Activated CD4-positive, alpha-beta T cell treated with anti-CD3 and anti-CD28 coated beads, Interleukin-2, amount 50 U/mL, for 16 hours (primary cell): ENCODE measurements at places on chromosomes 4 and X.
A peak's percentile ranks its signal among the peaks of the same experiment; 100 is the strongest.

- DNase-seq, result no peak
Observed at GRCh38 chr4:186839122-186840037, 115.7 kb upstream of the FAT1 start.

DNA sequence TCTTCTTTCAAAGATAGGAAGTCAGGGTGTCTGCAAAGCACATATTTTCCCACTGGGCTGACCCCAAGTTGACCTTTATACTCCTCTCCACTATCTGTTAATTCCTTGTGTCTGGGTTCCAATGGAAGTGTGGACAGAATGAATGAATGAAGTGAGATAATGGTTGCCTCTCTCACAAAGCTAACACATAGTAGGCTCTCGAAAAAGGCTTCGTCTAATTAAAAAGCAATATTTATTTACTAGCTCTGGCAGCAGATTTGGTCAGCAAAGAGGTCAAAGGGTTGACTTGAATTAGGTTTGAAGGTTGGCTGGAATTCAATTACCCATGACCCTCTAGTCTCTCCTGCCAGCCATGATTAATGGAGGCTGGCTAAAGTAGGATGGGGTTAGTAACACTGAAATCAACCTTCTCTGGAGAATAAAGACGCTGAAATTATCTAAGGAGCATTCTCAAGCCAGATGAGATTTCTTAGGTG lies 280.3 kb upstream of the KLF3 start:
- DNase-seq, result no peak

DNA sequence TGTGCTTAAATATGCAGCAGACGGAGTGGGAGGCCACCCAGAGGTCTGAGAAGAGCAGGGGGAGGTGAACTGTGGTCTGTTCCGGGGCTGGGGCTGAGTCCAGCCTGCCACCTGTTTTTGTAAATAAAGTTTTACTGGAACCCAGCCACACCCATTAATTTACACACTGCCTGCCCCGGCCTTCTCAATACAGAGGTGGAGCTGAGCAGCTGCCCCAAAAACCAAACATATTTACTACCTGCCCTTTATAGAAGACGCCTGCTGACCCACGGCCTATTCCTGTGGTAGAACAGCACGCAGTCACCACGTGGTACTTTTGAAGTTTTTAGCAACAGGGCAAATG lies 45.9 kb downstream of the FGFRL1 start:
- DNase-seq, result no peak

DNA sequence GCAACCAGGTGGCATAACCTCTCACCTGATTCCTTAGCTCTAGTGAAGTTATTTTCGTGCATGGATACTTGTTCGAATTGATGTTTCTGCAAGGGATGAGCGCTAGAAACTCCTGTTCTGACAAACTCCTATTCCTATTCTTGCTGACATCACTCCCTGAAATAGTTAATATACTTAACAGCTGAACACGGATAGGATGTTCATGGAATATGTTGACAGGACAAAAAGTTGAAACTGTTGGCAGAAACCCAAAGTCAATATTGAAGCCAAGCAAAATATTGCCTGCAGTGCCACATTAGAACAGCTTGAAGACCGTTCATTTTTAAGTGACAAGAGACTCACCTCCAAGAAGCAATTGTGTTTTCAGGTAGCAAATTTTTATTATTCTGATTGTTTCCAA lies at the start of gene KLKB1:
Gene KLKB1 (plus strand): TSS at position 287 of the 400 bp plus-strand sequence. CDS start 689 bp downstream, outside the sequence.
- DNase-seq, result no peak

DNA sequence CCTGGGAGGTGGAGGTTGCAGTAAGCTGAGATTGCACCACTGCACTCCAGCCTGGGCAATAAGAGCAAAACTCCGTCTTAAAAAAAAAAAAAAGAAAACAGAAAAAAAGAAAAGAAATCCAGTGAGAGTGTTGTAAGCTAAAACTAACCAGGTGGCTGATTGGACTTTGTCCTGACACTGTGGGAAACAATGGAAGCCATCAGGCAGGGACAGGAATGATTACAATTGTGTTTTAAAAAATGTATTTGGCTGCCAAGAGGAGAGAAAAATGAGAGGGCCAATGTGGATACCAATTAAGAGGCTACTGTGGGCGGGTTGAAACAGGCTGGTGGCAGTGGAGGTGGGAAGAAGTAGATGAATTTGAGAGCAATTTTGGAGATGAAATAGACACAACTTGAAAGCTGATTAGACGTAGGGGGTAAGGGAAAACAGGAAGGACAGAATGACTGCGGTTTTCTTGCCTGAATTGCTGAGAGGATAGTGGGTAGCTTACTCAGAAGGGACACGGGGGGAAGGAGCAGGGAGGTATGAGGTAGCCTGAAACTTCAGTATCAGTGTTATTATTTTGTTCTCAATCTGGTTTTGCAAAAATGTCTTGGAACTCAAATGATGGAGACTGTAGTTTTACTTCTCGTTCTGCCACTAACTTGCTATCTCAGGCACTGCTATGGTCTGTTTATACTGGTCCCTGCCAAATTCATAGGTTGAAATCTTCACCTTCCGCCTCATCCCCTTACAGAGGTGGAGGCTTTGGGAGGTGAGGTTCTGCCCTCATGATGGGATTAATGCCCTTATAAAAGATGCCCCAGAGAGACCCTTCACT lies 45.6 kb upstream of the CHRNA9 start:
- DNase-seq, result peak; percentile 76

GRCh38 chrX:151753313-151754046 lies 18.9 kb downstream of the CNGA2 start:
- peak; percentile 32 for DNase-seq

DNA sequence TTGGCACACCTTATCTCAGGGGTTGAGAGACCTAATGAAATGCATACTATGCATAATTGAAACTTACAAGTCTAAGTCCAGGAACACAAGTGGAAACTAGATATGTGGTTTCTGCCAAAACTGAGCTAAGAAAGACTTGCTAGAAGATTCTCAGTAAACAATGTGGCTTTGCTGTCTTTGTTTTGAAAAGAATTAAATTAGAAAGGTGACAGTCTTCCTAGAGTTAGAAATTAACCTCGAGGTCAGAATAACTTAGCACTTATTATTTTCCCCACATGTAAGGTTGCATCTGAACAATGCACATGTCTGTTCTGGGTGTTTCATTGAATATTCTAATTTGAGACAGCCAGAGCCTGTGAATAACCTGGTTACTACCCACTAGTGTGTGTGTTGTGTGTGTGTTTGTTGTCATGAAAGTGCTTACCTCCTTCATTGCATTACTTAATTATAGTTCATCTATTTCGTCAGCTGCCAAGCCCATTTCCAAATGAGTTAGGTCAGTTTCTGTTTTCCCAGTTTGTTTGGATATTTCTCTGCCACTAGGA lies 1.5 kb downstream of the EREG start:
- no peak for DNase-seq

- no peak for DNase-seq
Observed at GRCh38 chr4:108529984-108530905, 90.1 kb upstream of the RPL34 start.

DNA sequence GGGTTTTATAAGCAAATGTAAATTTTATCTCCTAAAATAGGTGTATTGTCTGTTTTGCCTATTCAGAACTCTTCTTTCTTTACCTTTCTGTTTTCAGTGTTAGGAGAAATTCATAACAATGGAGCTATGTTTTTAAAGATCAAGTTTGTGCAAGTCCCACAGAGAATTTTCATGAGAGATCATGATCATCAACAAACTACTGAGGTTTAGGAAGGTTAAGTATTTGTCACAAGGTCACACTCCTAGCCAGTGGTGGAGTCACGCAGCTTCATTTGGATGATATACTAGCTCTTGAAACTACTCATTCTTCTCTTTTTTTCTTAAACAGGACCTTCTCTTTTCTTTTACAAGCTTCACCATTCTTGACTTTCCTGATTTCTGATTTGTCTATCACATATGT lies 892.6 kb upstream of the FRG1 start:
- no peak for DNase-seq

GRCh38 chr4:955161-955921 lies 18.0 kb downstream of the DGKQ start:
- DNase-seq, result no peak

DNA sequence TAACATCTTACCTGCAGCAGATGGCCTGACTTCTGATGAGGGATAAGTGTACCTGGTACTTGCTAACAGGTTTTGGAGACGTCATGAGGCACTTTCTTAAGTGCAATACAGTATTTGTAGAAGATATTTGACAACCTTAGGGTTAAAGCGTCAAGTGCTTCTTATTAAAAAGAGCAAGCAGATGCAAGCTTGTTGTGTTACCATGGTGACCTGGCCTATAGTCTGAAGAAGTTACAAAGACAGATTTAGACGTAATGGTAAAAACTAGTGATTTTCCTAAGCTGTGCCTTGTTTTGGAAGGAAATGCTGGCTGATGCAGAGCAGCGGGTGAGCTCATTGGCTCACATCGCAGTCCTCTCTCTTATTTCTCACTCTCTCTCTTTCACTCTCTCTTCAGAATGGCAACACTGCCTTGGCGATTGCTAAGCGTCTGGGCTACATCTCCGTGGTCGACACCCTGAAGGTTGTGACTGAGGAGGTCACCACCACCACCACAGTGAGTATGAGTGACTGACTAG lies 243.6 kb downstream of the ANK2 start:
- no peak for DNase-seq

GRCh38 chr4:189613207-189613606 lies 327.5 kb upstream of the FRG1 start:
- no peak for DNase-seq

GRCh38 chr4:154511981-154512380 lies 20.4 kb upstream of the DCHS2 start:
- no peak for DNase-seq

DNA sequence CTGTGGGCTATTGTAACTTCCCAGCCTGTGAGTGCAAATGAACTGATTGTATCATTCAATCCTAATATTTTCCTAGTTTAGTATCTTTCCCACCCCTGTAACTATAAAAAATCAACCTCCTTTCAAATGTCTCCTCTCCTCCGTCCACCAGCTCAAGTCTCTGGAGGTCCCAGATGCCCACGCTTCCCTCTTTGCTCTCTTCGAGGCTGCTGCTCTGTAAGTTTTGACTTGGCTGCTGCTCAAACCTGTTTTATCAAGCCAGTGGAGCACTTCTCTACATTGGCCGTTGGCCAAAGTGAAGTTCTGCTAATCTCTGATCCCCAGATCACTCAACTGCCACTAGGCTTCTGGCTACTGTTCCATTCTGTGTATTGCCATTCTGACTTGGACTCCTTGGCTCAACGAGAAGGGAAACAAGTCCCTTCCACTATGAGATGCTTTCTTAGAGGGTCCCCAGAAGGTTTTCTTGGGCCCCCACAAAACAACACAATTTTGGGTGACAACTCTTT lies 60.7 kb upstream of the RAPGEF2 start:
- DNase-seq, result no peak

- no peak for DNase-seq
Observed at GRCh38 chr4:81754169-81754568, 282.5 kb upstream of the RASGEF1B start.

- DNase-seq, result no peak
Observed at GRCh38 chr4:77920371-77920770, 57.7 kb downstream of the MRPL1 start.

- DNase-seq, result no peak
Observed at GRCh38 chr4:124936427-124936826, 223.9 kb upstream of the ANKRD50 start.

DNA sequence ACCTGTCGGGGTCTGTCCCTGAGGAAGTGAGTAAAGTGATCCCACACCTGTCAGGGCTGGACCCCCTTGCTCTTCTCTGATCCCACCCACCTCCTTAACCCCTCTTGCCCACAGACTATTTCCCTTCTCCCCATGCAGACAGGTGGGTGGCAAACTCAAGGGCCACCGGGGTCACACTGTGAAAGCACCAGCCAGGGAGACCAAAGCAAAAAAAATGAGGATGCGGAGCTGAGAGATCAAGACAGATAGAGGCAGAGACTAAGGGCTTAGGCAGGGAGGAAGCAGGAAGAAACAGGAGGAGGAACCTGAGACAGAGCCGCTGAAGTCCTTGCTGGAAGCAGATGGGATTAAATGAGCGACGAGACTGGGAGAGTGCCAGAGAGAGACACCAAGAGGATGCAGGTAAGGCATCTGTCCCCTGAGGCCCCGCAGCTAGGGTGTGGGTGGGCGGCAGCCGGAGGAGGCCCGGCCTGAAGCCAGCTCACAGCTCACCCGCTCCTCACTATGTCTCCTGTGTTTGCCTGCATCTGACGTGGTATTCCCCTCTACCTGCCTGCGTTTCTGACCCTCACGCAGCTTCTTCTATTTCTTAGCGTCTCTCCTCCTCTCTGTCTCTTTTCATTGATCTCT lies 7.2 kb downstream of the TIMM17B start:
- no peak for DNase-seq

GRCh38 chr4:24578364-24578763 lies 6.0 kb downstream of the DHX15 start:
- DNase-seq, result no peak

- peak; percentile 46 for DNase-seq
Observed at GRCh38 chr4:138090150-138090917, 151.8 kb downstream of the SLC7A11 start.

DNA sequence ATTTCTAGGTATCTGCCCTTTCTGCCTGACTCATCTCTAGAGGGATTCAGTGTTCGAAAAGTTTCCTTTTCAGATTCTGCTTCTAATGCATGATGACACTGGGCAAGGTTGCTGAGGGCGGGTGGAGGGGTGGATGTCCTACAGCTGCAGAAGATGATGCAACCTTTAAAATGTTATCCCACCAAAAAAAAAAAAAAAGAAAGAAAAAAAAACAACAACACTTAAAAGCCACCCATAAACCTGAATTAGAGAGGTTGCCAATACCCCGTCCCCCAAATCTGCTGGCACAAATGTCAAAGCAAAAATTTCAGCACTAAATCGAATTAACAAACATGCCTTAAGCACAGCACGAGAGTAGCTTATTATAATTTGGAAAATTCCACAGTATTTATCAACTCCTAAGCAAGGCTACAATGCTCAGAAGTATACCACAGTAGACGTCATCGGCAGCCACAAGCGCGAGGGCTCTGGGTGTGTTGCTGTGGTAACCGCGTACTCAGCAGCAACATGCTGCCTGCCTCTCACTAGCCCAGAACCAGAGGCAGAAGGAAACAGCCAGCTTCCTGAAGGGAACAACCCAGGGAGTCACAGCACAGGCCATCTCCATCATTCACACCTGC lies 167.5 kb upstream of the MAP3K15 start:
- peak; percentile 86 for DNase-seq

DNA sequence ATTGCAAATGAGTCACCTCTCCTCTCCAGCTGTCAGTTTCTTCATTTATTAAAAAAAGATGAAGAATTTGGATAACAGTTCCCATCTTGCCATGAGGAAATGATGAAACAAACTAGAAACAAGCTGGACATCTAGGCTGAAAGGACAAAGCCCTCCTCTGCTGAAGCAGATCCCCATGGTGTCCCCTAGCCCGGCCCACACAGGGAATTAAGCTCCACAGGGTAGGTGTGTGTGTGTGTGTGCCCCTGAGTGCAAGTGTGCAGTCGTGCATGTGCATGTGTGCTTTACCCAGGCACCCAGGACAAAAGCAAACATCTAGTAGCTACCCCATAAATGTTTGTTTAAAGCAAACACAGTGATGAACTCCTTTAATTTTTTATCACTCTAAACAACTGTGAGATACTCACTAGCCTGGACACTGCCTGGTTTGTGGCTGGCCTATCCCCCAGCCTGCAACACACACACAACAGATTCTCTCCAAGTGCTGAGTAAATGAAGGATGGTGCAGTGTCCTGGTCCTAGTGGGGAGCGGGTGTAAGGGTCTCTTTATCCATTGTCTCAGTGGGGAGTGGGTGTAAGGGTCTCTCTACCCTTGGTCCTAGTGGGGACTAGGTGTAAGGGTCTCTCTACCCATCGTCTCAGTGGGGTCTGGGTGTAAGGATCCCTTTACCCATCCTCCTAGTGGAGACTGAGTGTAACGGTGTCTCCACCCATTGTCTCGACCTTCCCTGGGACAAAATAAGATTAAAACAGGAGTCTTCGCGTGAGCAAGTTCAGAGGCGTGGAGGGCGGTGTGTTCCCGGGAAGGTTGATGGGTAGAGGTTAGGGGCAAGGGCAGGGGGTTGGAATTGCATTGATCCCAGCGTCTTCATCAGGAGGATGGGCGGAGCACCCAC lies 688 bp upstream of the EVC start:
- no peak for DNase-seq
